ENCODE measurements at places on chromosomes 11 and 22.

- DNase-seq: peak; percentile 2
Observed at GRCh38 chr11:87421422-87421821, 383.7 kb downstream of the TMEM135 start.

DNA sequence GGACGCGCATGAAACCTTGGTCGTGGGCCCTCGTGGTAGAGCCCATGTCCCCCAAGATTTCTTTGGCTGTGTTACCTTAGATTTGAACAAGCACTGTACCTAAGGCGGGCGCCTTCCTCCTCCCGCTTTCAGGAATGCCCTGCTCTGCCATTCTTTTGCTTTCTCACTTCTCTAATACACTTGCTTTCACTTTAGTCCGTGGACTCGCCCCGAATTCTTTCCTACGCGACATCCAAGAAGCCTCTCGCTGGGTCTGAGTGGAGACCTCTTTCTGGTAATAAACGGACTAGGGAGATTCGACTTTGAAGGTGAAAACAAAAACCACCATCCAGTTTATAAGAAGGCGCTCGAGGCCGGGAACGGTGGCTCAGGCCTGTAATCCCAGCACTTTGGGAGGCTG, 1.2 kb upstream of the NUP50 start:
- no peak for DNase-seq

- no peak for DNase-seq
Observed at GRCh38 chr11:76141901-76142588, 64.3 kb downstream of the WNT11 start.

DNA sequence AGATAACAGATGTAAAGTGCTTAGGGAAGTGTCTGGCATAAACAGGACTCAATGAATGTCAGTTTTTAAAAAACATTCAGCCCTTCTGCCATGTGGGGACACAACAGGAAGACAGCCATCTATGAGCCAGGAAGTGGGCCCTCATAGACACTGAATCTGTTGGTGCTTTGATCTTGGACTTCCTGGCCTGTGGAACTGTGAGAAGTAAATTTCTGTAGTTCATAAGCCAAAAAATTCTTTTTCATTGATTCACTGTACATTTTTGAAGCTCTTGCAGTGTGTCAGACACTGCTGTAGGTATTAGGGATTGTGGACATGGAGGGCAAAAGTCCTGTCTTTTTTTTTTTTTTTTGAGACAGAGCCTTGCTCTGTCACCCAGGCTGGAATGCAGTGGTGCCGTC, 188.6 kb downstream of the HIPK3 start:
- DNase-seq: no peak

DNA sequence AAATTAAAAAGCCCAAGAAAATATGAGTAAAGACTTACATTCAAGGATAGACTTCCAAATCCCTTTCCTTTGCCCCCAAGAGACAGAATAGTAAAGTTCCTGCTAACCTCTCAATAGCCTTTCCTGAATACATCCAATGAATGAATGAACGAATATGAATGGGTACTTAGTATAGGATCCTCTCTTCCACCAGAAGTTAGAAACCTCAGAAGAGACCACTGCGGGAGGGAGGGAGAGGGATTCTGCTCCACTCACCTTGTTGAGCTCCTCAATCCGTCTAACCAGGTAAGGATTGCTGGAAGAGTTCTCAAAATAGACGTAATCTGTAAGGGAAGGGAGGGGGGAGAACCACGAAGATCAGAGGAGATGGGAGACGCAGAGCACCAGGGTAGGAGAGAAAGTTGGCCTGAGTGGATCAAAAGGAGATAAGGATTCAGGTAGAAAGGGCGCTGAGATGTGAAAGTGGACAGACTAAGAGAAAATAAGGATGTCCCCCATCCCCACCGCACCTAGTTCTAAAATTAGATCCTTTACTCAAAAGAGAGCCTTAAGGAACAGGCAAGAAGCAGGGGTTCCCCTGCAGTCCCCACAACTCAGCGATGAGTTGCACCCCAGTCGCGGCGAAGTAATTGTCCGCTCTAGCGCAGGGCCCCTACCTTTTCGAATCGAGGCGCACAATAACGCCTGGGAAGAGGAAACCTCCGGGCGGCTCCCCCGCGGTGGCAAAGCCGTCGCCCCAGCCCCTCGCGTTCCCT, 1.1 kb downstream of the MTA2 start:
- no peak for DNase-seq

GRCh38 chr11:94604482-94604881, 37.3 kb downstream of the PIWIL4 start:
- no peak for DNase-seq

- DNase-seq: no peak
Observed at GRCh38 chr22:48973694-48974041, 854.0 kb downstream of the BRD1 start.

DNA sequence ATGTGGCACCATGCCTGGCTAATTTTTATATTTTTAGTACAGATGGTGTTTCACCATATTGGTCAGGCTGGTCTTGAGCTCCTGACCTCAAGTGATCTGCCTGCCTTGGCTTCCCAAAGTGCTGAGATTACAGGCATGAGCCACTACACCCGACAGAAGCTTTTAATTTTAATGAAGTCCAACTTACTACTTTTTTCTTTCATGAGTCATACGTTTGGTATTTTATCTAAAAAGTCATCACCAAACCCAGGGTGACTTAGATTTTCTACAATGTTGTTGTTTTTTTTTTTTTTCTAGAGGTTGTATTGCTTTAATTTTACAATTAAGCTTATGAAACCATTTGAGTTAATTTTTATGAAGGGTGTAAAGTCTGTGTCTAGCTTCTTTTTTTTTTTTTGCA, 34.9 kb downstream of the JRKL start:
- DNase-seq: no peak

DNA sequence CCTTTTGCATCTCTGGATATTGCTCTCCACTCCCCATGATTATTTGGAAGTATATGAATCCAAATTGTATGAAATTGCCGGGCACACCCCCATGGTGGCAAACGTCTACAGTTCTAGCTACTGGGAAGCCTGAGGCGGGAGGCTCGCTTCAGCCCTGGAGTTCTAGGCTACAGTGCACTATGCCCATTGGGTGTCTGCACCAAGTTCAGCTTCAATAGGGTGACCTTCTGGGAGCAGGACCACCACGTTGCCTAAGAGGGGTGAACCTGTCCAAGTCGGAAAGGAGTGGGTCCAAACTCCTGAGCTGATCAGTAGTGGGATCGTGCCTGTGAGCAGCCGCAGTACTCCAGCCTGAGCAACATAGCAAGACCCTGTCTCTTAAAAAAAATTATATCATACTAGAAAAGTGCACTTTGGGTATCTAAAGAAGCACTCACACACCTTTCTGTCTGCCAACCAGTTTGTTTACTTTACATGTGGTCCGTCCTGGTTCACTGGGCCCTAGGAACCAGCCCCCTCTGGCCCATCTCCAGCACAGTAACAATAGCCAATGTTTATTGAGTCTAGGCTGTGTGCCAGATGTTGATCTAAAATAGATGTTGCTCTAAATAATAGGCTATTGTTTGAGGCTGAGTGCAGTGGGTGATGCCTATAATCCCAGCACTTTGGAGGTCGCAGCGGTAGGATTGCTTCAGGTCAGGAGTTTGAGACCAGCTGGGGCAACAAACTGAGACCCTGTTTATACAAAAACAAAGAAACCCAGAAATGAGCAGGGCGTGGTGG, 16.4 kb upstream of the KAT5 start:
- no peak for DNase-seq

DNA sequence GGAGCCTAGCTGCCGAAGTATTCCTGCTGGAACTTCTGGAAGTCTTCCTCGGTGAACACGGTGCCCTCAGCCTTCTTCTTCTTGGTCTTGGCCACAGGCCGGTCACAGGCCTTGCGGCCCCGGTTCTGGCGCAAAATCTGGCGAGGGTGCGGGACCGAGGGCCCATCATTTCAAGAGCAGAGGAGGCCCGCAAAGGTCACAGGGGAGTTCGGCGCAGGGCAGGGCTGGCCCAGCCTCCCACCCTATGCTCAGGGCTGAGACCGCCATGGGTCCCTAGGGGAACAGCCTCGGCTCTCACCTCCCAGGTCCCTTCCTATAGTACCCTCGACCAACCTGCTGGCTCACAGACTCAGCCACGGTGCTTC, 3.1 kb downstream of the RPS19BP1 start:
- no peak for DNase-seq

DNA sequence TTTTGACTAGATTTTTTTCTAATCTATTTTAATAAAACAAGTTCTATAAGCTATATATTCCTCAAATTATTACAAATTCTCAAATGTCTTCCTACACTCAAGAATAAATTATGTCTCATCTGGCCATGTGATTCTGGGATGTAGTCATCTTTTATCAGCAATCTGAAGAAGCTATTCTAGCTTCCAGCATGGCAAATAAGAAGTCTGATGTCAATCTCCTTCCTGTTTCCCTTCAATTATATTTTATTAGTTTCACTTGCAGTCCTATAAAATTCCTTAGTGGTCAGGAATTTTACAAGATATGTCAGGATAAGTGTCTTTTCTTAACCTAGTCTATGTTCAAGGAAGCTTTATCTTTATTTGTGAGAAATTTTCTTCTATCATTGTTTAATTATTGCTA, 10.4 kb upstream of the ANO3 start:
- DNase-seq: no peak

DNA sequence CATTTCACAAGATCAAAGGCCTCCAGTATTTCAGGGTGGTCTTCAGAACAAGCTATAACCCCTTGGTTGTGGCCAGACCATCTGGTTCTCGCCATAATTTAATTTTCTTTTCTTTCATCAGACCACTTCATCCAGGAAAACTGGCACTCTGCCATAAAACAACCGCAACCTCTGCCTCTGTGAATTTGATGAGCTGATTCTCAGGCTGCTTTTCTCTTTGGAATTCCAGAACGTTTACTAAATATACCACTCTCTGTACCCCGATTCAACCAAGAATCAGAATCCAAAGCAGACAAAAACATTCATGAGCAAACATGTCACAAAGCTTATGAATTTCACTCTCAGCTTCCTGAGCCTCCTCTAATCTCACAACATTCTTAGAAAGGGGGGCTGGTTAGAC, 331.8 kb upstream of the SYN3 start:
- no peak for DNase-seq

GRCh38 chr11:76702336-76703128, 32.0 kb upstream of the LRRC32 start:
- DNase-seq: no peak

- no peak for DNase-seq
Observed at GRCh38 chr11:112871909-112872500, 89.2 kb upstream of the NCAM1 start.

DNA sequence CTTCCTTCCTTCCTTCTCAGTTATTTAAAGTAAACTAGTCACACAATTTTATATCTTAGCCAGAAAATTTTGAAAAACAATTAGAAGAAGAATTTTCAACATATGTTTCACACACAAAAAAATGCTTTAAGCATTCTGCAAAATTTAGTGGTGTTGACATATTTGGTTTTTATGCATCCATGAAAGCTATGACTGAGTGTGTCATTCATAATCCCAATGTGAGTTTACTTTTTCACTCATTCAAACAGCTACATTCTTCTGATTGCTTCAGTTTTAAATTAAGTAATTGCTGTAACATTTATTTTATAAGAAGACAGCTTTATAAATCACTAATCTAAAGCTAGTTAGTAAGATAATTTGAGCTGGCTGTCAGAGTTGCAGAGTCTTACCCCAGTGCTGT, 453.5 kb downstream of the LRRC4C start:
- no peak for DNase-seq

DNA sequence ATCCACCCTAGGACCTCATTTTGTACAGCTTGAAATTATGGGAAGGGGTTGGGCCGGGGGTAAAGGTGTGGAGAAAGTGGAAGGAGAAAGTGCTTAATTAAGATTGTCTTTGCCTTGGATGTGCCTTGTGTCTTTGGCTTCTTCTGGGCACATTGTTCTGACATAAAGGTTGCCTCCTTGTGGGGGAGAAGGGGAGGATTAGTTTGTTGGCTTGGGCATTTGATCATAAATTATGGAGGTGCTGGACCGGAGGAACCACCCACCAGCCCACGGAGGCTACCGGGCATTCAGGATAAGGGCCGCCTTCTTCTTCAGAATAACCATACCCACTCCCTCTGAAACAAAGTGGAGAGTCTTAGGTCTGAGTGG, 1.3 kb downstream of the PAFAH1B2 start:
- DNase-seq: no peak

- no peak for DNase-seq
Observed at GRCh38 chr22:18152519-18152918, 2.5 kb downstream of the USP18 start.

DNA sequence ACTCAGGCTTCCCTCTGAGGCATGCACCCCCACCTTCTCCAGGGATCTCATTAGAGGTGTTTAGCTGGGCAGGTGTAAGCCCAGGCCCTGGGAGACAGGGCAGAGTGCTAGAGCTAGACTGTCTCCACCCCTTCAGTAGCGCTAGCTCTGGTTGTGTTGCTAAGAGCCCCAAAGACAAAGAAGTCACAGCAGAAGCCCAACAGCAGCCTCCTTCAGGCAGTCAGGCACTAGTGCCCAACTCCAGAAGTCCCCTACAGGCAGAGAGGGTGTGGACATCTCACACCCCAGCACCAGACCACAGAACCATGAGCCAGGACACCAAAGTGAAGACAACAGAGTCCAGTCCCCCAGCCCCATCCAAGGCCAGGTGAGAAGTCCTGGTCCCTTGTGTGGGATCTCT, at the start of gene CNGA4:
Gene CNGA4 (plus strand): TSS at position 188 of the 400 bp plus-strand sequence. CDS start 118 bp downstream, at position 306.
- DNase-seq: no peak

GRCh38 chr11:45860764-45861510, 13.7 kb downstream of the CRY2 start:
- no peak for DNase-seq

DNA sequence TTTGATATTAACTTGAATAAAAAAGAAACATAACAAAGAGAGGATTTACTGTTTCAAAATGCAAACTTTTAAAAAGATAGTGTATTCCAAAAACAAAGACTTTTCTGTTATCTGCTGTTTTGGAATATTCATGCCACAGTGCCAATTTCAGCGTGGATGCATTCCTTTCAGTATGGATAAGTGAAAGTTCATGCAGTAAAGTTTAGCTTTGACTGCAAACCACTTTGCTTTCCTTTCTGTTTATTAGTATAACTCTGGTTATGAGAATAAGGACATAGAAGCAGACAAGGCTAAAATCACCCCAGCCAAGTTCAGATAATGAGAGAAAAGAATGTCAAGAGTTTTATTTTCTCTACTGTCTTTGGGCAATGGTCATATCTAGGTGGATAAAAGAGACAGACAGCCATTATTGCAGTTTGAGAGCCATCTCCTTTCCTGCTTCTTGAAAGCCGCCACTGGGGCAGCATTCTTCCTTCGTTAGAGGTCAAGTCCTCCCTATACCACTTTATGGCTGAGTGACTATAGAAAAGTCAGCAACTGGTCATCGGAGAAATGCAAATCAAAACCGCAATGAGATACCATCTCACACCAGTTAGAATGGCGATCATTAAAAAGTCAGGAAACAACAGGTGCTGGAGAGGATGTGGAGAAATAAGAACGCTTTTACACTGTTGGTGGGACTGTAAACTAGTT, 82.4 kb upstream of the BLID start:
- no peak for DNase-seq

DNA sequence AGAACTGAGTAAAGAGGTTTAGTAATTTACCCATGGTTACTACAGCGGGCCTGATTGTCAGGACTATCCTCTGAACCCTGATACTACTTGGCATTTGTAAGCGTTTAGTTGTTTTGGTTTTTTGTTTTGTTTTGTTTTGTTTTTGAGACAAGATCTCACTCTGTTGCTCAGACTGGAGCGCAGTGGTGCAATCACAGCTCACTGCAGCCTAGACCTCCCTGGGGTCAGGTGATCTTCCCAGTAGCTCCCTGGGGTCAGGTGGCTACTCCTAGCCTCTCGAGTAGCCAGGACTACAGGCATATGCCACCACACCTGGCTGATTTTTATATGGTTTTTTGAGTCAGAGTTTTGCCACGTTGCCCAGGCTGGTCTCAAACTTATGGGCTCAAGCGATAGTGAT, 118.6 kb downstream of the WNT11 start:
- no peak for DNase-seq

Measured in activated CD4-positive, CD25-positive, alpha-beta regulatory T cell treated with anti-CD3 and anti-CD28 coated beads, Interleukin-2, amount 50 U/mL, for 16 hours (primary cell).